Activated naive CD8-positive, alpha-beta T cell treated with anti-CD3 and anti-CD28 coated beads, Interleukin-2, amount 50 U/mL, for 24 hours (primary cell): ENCODE measurements at places on chromosomes 1 and 21.

- H3K27ac ChIP-seq, result no peak overlapping the region
- no peaks in the 10 kb centered on the region for H3K36me3 ChIP-seq
- H3K27me3 ChIP-seq, result peaks cover 29% of the 10 kb centered on the region
- no peak for DNase-seq
- H3K4me3 ChIP-seq, result no peak overlapping the region
These were observed 5.6 kb upstream of the TDRD10 start for GRCh38 chr1:154496383-154496782.

- no peak overlapping the region for H3K4me3 ChIP-seq
- no peak for DNase-seq
- no peak overlapping the region for H3K27ac ChIP-seq
- peaks cover 3% of the 10 kb centered on the region for H3K4me1 ChIP-seq
- no peaks in the 10 kb centered on the region for H3K27me3 ChIP-seq
These were observed 133.0 kb upstream of the HMCN1 start for GRCh38 chr1:185601189-185601588.

DNA sequence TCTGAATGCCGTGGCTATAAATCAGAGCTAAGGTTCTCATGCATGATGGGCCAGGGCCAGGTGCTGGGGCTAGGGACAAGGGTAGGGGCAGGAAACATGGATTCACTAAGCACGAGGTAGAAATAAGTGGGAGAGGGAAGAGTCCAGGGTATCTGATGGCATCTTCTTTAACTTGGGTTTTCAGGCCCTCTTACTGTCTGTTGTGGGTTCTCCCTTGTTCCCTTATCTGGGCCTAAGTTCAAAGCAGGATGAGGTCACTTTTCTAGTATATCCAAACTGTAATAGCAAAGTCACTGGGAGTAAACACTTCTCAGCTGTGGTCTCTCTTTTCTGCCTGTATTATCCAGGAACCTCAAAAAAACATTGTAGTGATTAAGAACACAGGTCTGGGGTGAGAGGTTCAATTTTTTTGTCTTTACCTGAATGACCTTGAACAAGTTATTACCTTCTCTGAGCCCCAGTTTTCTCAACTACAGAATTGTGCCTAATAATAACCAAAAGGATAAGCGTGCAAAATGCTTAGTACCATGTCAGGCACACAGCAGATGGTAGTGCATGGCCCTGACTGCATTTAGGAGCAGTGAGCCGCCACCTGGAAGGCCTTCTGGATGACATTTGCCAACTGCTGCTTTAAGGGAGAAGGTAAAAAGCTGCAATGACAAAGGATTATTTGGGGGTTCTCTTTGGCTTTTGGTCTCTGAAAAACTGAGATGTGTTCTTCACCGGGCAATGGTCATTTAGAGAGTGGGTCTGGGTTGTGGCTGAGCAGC is 53.6 kb upstream of the A3GALT2 start:
- no peaks in the 10 kb centered on the region for H3K36me3 ChIP-seq
- no peaks in the 10 kb centered on the region for H3K27me3 ChIP-seq
- H3K4me3 ChIP-seq, result no peak overlapping the region
- H3K27ac ChIP-seq, result no peak overlapping the region
- peaks cover 5% of the 10 kb centered on the region for H3K4me1 ChIP-seq

GRCh38 chr1:228938537-228938901 is 203.2 kb downstream of the RHOU start:
- peaks cover 38% of the 10 kb centered on the region for H3K4me1 ChIP-seq
- H3K27me3 ChIP-seq, result no peaks in the 10 kb centered on the region
- no peak overlapping the region for H3K4me3 ChIP-seq

DNA sequence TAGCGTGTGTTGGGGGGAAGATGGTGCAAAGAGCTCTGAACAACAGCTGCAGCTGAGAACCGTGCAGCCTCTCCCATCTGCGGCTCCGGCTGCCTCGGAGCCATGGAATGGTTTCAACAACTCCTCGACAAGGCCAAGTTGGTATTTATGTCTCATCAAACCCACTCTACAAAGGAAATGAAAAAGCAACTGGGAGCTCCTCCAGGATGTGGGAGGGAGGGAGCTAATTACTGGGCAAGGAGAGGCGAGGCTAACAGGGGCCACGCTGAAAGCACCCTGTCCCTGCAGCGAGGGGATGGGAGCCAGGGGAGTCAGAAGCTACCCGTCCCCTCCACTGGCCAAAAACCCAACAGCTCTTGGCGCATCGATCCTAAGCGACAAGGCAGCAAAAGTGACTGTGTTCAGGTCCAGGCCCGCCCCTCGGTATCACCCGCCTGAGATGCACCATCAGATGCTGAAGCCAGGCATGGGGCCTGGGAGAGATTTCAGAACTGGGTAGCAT is 63.1 kb downstream of the ACOT7 start:
- DNase-seq, result no peak
- no peak overlapping the region for H3K4me3 ChIP-seq
- H3K36me3 ChIP-seq, result peaks cover 7% of the 10 kb centered on the region

DNA sequence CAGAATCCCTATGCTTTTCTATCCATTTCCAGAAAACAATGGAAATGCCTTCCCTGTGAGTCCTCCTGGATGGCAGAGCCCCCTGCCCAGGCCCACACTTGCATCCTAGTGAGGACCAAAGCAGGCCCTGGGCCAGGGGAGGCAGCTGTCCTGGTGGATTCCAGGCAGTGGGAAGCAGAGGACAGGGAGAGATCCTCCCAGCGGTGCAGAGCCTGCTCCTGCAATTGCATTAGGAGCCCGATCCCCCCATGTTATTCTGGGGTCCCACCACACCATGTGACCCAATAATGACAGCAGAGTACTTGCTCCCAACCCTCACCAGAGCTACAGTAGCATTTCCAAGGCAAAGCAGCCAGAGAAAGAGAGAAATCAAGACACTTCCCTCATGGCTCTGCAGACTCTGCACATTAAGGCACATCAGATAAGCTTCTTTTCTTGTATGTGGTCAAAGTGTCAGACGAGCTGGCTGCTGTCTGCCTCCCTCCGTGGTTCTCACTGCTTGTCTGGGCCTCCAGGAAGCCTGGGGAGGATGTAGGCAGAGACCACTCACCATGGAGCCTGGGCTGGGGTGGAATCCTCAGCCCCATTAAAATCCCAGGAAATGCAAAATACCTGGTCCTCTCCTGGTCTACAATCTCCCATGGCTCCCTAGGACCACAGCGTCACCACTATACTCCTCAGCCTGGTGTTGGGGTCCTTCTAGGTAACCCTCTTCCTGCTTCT is 54.9 kb upstream of the RUNX3 start:
- H3K27ac ChIP-seq, result peak overlapping the region; percentile 93
- peaks cover 2% of the 10 kb centered on the region for H3K27me3 ChIP-seq
- H3K4me3 ChIP-seq, result peak overlapping the region; percentile 32
- no peak for DNase-seq
- H3K4me1 ChIP-seq, result peaks cover 98% of the 10 kb centered on the region

DNA sequence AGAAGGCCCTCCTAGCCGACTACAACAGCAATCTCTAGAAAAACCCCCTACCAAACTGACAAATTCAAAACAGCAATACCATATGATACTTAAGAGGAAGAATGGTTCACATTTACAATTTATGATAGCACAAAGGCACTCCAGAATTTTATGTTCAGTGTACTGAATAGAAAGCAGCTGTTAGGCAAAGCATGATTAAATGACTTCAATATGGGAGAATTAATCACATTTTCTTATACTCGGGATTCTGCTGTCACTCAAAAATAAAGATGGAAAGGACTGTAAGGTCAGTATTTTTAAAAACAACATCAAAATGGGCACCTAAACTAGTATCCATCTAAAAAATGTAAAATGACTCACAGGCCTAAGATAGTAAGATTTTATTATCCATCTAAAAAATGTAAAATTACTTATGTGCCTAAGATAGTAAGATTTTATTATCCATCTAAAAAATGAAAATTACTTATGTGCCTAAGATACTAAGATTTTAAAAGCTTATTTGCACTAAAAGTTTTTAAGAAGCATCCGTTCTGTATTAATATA is 198.5 kb downstream of the SMYD3 start:
- no peaks in the 10 kb centered on the region for H3K27me3 ChIP-seq
- peaks cover 10% of the 10 kb centered on the region for H3K36me3 ChIP-seq
- no peak overlapping the region for H3K4me3 ChIP-seq

- no peak overlapping the region for H3K27ac ChIP-seq
- no peaks in the 10 kb centered on the region for H3K36me3 ChIP-seq
- H3K27me3 ChIP-seq, result peaks cover 9% of the 10 kb centered on the region
- no peaks in the 10 kb centered on the region for H3K4me1 ChIP-seq
These were observed 8.0 kb downstream of the CYYR1 start for GRCh38 chr21:26565111-26565510.

DNA sequence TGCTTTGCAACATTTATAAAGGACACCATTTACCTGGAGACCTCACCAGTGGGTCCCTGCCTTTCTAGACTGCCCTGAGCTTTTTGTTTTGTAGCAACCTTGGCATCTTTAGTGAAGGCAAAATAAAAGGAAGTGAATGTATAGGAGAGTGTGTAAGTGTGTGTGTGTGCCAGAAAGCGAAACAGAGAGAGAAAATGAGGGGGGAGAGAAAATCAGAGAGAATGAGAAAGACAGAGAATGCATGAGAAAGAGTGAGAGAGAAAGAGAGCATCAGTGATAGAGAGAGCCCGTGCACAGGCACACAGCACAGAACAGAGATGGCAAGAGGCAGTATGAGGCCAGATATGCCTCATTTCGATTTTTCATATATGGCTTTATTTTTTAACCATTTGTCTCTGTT is 57.5 kb downstream of the HSD3B1 start:
- H3K4me3 ChIP-seq, result no peak overlapping the region
- peaks cover 8% of the 10 kb centered on the region for H3K27me3 ChIP-seq
- no peak overlapping the region for H3K27ac ChIP-seq
- no peaks in the 10 kb centered on the region for H3K36me3 ChIP-seq
- no peak for DNase-seq

DNA sequence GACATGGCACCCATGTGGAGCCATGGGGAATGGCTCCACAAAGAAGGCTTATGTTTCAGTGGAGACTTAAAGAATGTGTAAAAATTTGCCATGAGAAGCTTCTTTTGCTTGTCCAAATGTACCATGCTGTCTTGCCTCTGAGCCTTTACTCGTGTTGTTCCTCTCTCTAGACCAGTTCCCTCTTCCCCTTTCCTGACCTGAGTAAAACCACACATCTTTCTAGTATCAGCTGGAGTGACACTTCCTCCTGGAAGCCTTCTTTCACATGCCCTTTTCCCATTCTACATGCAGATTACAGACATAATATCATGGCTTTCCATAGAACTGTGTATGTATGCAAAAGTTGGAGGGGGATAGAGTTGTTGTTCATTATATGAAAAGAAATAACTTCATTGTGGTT is 13.6 kb upstream of the GPX7 start:
- H3K36me3 ChIP-seq, result no peaks in the 10 kb centered on the region
- no peak overlapping the region for H3K27ac ChIP-seq

DNA sequence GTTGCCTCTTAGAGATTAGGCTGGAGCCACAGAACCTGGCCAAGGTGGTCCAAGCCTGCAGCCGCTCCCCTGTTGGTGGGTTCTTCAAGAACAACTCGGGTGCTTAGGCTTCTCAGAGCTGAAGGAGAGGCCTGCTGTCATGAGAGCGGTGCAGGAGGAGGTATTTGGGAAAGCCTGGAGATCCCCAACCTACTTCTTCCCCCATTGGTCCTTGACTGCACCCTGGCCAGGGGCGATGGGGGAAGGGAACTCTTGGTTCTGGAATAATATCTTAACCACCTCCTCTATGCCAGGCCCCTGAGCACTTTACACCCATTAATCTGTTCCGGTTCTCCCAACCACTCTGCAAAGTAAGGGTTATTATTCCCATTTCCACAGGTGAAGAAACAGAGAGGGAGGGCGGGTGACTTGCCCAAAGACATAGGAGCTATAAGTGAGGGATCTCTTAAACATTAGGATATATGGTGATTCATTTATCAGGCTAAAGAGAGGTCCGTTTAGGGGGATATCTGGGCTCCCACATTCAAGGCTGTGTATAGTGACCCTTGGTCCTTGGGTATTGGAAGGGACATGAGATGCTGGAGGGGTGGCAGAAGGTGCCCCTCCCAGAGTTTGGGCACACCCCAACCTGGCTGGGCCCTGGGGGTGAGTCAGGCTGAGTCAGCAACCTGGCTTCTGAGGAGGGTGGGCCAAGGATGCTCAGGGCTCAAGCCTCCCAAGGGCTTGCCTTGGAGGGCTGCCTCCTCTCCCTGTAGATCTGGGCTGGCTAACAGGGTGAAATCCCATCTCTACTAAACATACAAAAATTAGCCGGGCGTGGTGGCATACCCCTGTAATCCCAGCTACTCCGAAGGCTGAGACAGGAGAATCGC is 5.2 kb downstream of the TRNP1 start:
- peaks cover 27% of the 10 kb centered on the region for H3K27me3 ChIP-seq
- no peaks in the 10 kb centered on the region for H3K36me3 ChIP-seq
- no peak for DNase-seq

GRCh38 chr1:111789142-111789541 is 33.4 kb downstream of the DDX20 start:
- H3K27me3 ChIP-seq, result peaks cover 13% of the 10 kb centered on the region
- no peaks in the 10 kb centered on the region for H3K4me1 ChIP-seq
- no peaks in the 10 kb centered on the region for H3K36me3 ChIP-seq
- no peak for DNase-seq
- no peak overlapping the region for H3K27ac ChIP-seq

DNA sequence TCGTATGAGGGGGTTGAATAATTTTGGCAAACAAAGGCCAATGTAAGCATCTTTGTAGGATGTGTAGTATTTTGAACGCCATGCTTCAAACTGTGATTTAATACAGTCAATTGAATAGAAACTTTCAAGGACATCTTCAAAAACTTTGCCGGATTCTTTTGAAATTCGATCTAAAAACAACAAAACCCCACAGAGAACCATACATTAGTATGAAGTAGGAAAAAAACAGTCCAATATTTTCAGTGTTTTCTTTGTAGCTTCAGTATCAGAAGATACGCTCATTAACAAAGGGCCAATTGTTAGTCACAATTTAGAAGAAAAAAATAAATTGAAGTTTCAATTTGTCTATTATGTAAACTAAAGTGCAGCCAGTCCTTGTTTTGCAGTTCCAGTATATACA is 20.7 kb upstream of the SYNJ1 start:
- H3K27me3 ChIP-seq, result no peaks in the 10 kb centered on the region
- H3K4me1 ChIP-seq, result peaks cover 39% of the 10 kb centered on the region
- no peak for DNase-seq
- H3K36me3 ChIP-seq, result peaks cover 88% of the 10 kb centered on the region
- H3K27ac ChIP-seq, result no peak overlapping the region

DNA sequence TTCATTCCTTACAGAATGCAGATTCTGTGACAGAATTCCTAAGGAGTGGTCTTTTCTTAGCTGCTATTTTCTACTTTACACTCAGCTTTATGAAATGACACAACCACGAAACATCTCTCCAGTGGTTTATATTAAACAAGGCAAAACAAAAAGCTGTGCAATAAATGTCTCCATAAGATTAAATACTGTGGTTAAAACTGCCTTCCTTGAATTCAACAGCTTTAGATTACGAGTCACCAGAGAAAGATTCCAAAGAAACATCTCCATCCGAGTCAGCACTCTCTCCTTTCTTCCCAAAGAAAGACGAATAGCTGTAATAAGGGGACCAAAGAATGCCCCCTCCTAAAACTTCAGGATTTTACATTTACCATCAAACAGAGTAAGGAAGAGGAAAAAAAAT is 4.6 kb upstream of the C1orf87 start:
- no peak overlapping the region for H3K4me3 ChIP-seq
- no peak for DNase-seq
- H3K4me1 ChIP-seq, result no peaks in the 10 kb centered on the region
- peaks cover 27% of the 10 kb centered on the region for H3K27me3 ChIP-seq
- no peak overlapping the region for H3K27ac ChIP-seq

- H3K4me1 ChIP-seq, result peaks cover 31% of the 10 kb centered on the region
- DNase-seq, result peak; percentile 23
These were observed 27.6 kb downstream of the INPP5B start for GRCh38 chr1:37919277-37919676.
